Activated naive CD8-positive, alpha-beta T cell treated with anti-CD3 and anti-CD28 coated beads for 36 hours (primary cell): ENCODE measurements at places on chromosomes 7 and 10. TPM values are rescaled to one million over a fixed set of nuclear protein-coding genes. Genes with fewer than 3 reads are reported as not detected.

GRCh38 chr10:71358277-71358676 is 38.4 kb upstream of the CDH23 start:
- H3K4me3 ChIP-seq, result no peak overlapping the region
- peaks cover 1% of the 10 kb centered on the region for H3K4me1 ChIP-seq
- H3K27me3 ChIP-seq, result no peaks in the 10 kb centered on the region
- H3K27ac ChIP-seq, result no peak overlapping the region
- DNase-seq, result no peak

DNA sequence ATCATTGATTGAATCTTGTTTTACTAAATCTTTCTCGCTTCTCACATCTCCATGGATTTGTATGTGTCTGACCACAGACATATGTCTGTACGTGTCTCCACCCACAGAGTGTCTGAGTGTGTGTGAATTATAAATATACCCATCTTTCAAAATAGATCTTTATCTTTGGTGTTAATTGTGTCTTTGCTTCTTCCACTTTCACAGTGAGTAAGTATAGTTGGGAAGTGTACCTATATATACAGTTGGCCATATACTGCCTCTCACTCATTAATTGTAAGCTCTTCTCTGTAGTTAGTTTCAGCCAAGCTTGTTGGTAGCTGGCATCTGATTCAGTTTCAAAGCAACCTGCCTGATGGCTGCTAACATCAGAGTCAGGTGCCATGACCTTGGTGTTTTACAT is 18.4 kb downstream of the EEPD1 start:
- DNase-seq, result no peak
- H3K27ac ChIP-seq, result no peak overlapping the region
- H3K4me1 ChIP-seq, result no peaks in the 10 kb centered on the region
- H3K4me3 ChIP-seq, result no peak overlapping the region
- no peaks in the 10 kb centered on the region for H3K36me3 ChIP-seq

DNA sequence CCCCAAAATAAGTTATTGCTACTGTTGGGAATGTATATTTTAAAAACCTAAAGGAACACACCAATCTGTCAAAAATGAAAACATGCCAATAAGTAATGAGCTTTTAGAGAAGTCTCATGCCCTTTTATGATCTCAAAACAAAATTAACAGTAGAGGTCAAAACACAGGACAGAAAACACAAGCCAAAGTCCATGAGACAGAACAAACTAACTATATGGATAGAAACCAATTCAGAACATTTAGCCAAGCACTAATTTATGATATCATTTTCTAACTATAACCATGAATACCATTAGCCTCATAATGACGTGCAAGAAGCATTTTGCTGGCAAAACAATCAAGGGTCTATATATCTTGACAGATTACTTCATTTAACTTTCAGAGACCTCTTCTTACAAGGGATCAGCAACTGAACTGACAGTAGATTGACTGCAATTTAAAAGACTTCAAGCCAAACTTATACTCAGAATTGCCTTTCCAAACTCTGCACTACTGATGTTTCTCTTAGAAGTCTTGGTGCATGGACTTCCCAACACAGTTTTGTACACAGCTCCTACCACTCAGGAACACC is 200.9 kb downstream of the DOCK4 start:
- H3K27ac ChIP-seq, result no peak overlapping the region
- no peaks in the 10 kb centered on the region for H3K36me3 ChIP-seq
- H3K4me1 ChIP-seq, result peaks cover 7% of the 10 kb centered on the region
- peaks cover 9% of the 10 kb centered on the region for H3K27me3 ChIP-seq
- no peak overlapping the region for H3K4me3 ChIP-seq
- no peak for DNase-seq

DNA sequence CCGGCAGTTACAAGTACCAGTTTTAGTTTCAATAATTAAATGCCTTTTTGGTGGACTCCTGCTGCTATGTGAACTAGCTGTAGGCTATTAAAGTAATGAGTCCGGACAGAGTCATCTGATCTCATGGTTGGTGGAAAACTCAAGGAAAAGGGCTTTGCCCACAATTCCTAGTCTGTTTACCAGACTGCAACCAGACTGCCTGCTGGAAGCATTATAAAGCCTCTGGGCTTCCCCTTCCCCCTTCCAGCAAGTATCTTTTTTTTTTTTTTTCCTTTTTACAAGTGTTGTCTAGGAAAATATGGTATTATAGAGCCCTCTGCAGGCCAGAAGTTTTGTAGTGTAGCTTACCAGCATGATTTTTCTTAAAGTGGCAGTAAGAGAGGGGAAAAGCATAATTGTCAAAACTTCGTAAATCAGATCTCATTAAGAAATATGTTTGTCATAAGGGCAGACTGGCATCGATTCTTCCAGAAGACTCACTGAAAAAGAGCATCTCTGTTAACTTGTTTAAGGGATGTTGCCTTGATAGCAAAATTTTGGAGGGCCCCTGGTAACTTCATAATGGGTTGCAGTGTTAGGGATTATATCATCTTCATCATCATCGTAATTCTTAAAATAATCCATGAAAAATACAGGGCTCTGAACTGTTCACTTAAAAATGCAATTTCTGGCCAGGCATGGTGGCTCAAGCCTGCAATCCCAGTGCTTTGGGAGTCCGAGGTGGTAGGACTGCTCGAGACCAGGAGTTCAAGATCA is 181.3 kb downstream of the TAX1BP1 start:
- no peak overlapping the region for H3K27ac ChIP-seq
- H3K36me3 ChIP-seq, result no peaks in the 10 kb centered on the region
- H3K4me3 ChIP-seq, result no peak overlapping the region
- H3K27me3 ChIP-seq, result no peaks in the 10 kb centered on the region

- no peak overlapping the region for H3K27ac ChIP-seq
- no peak overlapping the region for H3K4me3 ChIP-seq
Measured at GRCh38 chr7:32587411-32587948, 92.2 kb downstream of the AVL9 start.

GRCh38 chr7:28573651-28574301 is 161.5 kb downstream of the CREB5 start:
- H3K27ac ChIP-seq, result no peak overlapping the region
- peaks cover 8% of the 10 kb centered on the region for H3K27me3 ChIP-seq
- no peaks in the 10 kb centered on the region for H3K36me3 ChIP-seq
- no peak for DNase-seq
- no peak overlapping the region for H3K4me3 ChIP-seq
- H3K4me1 ChIP-seq, result peaks cover 5% of the 10 kb centered on the region

- no peak overlapping the region for H3K4me3 ChIP-seq
- no peaks in the 10 kb centered on the region for H3K27me3 ChIP-seq
- H3K27ac ChIP-seq, result no peak overlapping the region
Measured at GRCh38 chr7:16660702-16661464, 14.9 kb downstream of the BZW2 start.

DNA sequence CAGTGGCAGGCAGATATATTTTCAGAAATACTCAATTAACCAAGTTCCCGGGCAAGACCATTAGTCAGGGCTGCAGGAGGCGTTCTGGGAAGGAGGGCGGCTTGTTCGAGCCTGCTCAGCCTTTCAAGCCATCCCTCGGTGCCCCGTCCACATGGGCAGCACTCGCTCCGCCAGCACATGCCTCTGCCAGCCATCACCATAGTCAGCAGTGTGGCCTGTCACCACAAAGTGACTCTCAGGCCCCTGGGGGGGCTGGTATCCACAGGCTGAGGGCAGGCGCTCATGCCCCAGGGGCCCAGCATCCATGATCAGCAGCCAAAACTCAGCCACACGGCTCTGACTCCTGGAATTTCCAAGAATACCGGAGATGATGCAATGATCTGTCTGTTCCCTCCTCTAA is 81.9 kb downstream of the CHST15 start:
- peaks cover 3% of the 10 kb centered on the region for H3K27me3 ChIP-seq
- H3K4me1 ChIP-seq, result no peaks in the 10 kb centered on the region
- no peak overlapping the region for H3K27ac ChIP-seq
- no peak overlapping the region for H3K4me3 ChIP-seq

GRCh38 chr7:42766782-42767423 is 145.0 kb downstream of the C7orf25 start:
- H3K4me3 ChIP-seq, result no peak overlapping the region
- H3K36me3 ChIP-seq, result no peaks in the 10 kb centered on the region
- H3K4me1 ChIP-seq, result no peaks in the 10 kb centered on the region
- DNase-seq, result no peak
- H3K27ac ChIP-seq, result no peak overlapping the region

DNA sequence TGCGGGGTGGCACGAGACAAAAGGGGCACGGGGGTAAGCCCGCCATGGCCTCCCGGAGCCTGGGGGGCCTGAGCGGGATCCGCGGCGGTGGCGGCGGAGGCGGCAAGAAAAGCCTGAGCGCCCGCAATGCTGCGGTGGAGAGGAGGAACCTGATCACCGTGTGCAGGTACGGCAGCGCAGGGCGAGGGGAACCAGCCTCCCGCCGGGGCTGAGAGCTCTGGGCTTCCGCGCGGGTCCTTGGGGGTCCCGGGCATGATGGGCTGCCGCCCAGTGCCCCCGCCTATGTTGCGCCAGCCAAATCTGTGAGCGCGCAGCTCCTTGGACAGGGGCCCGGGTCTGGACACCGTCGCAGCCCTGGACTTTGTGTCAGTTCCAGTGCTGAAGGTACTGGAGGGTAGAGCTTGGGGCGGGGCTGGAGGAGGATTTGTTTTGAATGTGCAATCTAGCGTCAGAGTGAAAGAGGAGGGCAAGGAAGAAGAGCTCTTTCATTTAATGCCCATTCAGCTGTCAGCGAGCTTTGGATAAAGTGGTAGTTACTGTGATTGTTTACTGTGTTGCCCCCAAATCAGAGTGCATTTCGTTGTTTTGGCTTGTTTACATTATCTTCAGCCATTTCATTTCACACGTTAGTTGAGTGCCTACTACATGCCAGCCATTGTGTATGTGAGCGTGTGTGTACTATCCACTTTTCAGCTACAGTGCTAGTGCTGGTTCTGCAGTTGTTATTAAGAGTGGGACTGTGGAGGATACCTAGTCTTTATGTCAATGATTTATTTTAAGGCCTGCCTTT is 777 bp downstream of the RUNDC3B start:
- peak; percentile 24 for DNase-seq
- H3K27ac ChIP-seq, result no peak overlapping the region
- no peaks in the 10 kb centered on the region for H3K36me3 ChIP-seq
- H3K27me3 ChIP-seq, result peaks cover 13% of the 10 kb centered on the region
- peaks cover 12% of the 10 kb centered on the region for H3K4me1 ChIP-seq

DNA sequence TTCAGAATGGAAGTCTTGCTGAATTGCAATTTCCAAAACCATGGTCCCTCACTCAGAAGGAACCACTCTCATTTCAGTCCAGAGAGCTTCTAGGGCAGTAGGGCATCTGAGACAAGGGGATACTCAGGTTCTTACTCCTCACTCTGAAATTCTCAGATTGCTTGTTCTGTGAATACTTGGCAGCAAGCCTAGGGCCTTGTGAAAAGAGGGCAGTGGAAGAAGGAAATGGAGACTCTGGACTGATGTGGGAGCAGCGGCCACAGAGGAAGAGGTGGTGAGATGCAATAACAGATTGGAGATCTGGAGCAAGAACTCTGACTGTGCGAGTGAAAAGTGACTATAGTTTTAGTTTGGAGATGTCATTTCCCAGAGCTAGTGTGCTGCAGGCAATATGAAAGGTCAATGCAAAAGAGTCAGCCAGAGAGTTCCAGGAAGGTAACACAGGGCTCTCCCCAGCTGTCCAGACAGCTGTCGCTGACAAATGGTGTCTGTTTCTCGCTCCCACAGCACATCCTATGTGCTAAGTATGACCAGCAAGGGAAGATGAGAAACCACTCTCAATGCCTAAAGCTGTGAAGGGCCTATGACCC is 291.6 kb upstream of the KIAA1217 start:
- no peaks in the 10 kb centered on the region for H3K4me1 ChIP-seq
- H3K4me3 ChIP-seq, result no peak overlapping the region
- no peak for DNase-seq

GRCh38 chr10:75379212-75379724 is 22.3 kb downstream of the ZNF503 start:
- no peaks in the 10 kb centered on the region for H3K36me3 ChIP-seq
- no peak overlapping the region for H3K4me3 ChIP-seq
- no peak for DNase-seq
- peaks cover 8% of the 10 kb centered on the region for H3K27me3 ChIP-seq

DNA sequence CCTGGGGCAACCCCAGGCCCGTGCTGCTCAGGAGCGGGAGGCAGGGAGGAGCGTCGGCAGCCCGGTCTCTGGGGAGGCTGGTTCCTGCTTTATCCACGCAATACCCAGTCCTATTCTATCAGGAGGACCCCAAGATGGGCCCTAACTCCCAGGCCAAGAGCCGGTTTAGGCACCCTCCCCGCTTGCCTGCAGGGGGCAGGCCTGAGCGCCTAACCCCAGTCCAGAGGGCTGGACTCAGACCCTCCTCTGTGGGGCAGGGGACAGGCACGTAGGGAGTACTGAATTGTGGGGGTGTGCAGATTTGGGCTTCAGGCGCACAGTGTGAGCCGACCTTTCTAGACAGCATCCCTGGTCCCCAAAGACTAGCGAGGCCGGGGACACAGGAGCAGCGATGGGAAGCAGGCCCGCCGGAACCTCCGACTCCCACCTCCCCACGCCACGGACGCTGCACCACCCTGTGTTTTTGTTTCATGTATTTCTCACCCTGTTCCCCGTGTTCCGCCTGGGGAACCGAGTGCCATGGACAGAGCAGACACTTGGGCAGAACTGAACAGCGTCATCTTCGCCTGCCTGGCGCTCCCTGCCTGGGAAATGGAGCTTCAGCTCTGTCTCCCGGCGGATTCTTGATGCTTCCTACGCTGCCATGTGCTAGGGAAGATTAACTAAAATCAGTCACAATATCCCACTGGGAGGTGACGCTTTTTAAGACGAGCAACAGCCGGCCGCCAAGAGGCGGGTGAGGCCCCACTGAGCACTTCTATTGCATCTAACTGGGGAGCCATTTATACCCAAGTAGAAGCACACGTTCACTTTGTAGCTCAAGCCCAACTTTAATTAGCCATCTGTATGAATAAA is 5.3 kb downstream of the NUDT1 start:
- no peak overlapping the region for H3K4me3 ChIP-seq
- peak; percentile 39 for DNase-seq
- H3K27ac ChIP-seq, result no peak overlapping the region
- H3K36me3 ChIP-seq, result peaks cover 14% of the 10 kb centered on the region
- H3K4me1 ChIP-seq, result peaks cover 18% of the 10 kb centered on the region
- H3K27me3 ChIP-seq, result no peaks in the 10 kb centered on the region

GRCh38 chr10:58275908-58276307 is 6.9 kb downstream of the CISD1 start:
- no peak overlapping the region for H3K4me3 ChIP-seq
- H3K4me1 ChIP-seq, result peaks cover 30% of the 10 kb centered on the region
- peaks cover 28% of the 10 kb centered on the region for H3K36me3 ChIP-seq

GRCh38 chr10:5549462-5550249 is 24.9 kb downstream of the CALML3 start:
- no peak for DNase-seq
- no peak overlapping the region for H3K27ac ChIP-seq
- H3K4me3 ChIP-seq, result no peak overlapping the region
- peaks cover 30% of the 10 kb centered on the region for H3K4me1 ChIP-seq
- no peaks in the 10 kb centered on the region for H3K36me3 ChIP-seq

- no peaks in the 10 kb centered on the region for H3K27me3 ChIP-seq
- no peak for DNase-seq
- peaks cover 8% of the 10 kb centered on the region for H3K4me1 ChIP-seq
- no peaks in the 10 kb centered on the region for H3K36me3 ChIP-seq
- no peak overlapping the region for H3K4me3 ChIP-seq
Measured at GRCh38 chr10:31090894-31091607, 59.4 kb upstream of the ZNF438 start.

- peaks cover 3% of the 10 kb centered on the region for H3K36me3 ChIP-seq
- H3K4me3 ChIP-seq, result no peak overlapping the region
- H3K4me1 ChIP-seq, result peaks cover 10% of the 10 kb centered on the region
- no peaks in the 10 kb centered on the region for H3K27me3 ChIP-seq
Measured at GRCh38 chr10:75186310-75186709, 24.3 kb upstream of the VDAC2 start.

Gene CPXM2
- not detected for total RNA-seq

Gene SPAM1
- not detected for total RNA-seq

Gene ACTL6B
- not detected for total RNA-seq

Gene SKIDA1
- total RNA-seq, result 0.54 TPM

Gene H2AZ2
- 291 TPM for total RNA-seq

Gene EIF3B
- 315 TPM for total RNA-seq

Gene SLC26A4
- total RNA-seq, result 0.82 TPM

Gene IL15RA
- total RNA-seq, result 27.8 TPM
